ENCODE measurements at places on chromosomes 2 and 18. TPM values are rescaled to one million over a fixed set of nuclear protein-coding genes. Genes with fewer than 3 reads are reported as not detected.

Gene MROH2A
- 0.08 TPM for total RNA-seq

Gene LRRC30
- total RNA-seq, result not detected

Gene RAMP1
- total RNA-seq, result 3.1 TPM

Gene SP140
- total RNA-seq, result 1.8 TPM

Gene SEPTIN10
- total RNA-seq, result 19.8 TPM

Data from liver (tissue), 10 donors.